NCI-H1105 treated with DMSO at 0.1 percent for 48 hours (cell line): ENCODE measurements at places on chromosomes 3 and 15.

GRCh38 chr15:57352535-57353316 is 23.6 kb upstream of the CGNL1 start:
- no peak for DNase-seq

GRCh38 chr3:70516076-70516475 is 203.6 kb upstream of the MDFIC2 start:
- no peak for DNase-seq

- no peak for DNase-seq
Observed at GRCh38 chr15:25933456-25934158, 70.5 kb upstream of the ATP10A start.

GRCh38 chr15:91422797-91423196 is 322.7 kb downstream of the SV2B start:
- no peak for DNase-seq

- DNase-seq = no peak
Observed at GRCh38 chr3:119570229-119570628, 9.1 kb upstream of the ADPRH start.

GRCh38 chr3:99659032-99659431 is 20.6 kb downstream of the COL8A1 start:
- no peak for DNase-seq

GRCh38 chr3:42814914-42815507 is 5.8 kb downstream of the ACKR2 start:
- DNase-seq = peak; percentile 64

DNA sequence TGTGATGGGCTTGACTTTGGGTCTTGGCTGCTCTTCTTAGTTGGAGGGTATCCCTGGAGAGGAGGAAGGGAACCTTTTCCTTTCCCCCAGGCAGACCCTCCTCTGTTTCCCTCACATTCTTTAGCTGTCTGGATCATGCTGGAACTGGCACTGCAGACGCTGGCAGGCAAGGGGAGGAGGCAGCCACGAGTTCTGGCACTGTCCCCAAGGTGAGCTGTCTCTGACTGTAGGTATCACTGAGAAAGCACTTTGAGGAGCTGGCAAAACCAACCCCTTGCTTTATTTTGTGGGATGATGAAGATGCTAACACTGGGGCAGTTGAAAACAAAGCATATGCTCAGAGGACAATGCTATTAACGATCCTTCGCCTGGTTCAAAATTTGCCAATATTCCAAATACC is 175.0 kb downstream of the SOX2 start:
- no peak for DNase-seq

DNA sequence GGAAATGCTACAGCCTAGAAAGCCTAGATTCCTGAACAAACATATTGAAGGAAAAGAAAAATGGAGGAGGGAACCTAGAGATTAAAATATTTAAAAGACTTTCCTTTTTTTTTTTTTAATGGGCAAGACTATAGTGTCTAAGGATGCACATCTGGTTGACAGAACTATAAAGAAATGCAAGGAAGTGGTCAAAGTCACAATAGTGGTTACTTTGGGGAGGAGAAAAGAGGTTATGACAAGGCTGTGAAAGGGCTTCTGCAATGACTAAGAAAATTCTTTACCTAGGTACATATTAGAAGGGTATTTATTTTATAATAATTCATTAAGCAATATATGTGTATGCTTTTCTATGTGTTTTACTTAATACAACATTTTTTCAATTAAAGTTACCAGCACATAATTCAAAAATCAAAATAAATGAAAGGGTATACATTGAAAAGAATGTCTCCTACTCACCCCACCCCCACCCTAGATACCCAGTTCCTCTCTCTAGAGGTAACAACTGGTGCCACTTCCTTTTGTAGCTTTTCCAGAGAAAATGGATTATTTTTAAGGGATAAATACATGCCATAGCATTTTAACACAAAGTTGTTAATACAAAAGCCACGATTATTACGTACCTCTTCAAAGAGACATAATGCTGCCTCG is 70.1 kb downstream of the HERC1 start:
- DNase-seq = no peak

DNA sequence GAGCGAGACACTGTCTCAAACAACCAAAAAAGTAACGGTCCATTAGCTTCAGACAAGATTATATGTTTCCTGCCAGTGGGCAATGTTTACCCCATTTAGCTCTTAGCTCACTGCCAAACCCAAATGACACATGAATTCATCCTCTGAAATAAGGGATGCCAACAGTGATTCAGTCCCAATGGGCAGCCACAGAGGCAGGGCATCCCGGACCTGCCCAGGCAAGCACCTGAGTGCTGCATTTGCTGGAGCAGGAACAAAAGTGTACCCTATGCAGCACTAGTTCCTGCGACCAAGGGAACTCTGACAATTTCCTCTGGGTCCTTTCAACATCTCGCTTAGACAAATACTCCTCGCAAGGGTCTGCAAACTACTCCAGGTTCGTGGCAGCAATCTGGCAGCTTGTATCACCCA is 8.0 kb downstream of the IP6K2 start:
- DNase-seq = no peak

GRCh38 chr3:180909369-180910127 is 2.9 kb upstream of the FXR1 start:
- DNase-seq = peak; percentile 68

GRCh38 chr15:39110336-39110735 is 470.5 kb upstream of the THBS1 start:
- DNase-seq = no peak

DNA sequence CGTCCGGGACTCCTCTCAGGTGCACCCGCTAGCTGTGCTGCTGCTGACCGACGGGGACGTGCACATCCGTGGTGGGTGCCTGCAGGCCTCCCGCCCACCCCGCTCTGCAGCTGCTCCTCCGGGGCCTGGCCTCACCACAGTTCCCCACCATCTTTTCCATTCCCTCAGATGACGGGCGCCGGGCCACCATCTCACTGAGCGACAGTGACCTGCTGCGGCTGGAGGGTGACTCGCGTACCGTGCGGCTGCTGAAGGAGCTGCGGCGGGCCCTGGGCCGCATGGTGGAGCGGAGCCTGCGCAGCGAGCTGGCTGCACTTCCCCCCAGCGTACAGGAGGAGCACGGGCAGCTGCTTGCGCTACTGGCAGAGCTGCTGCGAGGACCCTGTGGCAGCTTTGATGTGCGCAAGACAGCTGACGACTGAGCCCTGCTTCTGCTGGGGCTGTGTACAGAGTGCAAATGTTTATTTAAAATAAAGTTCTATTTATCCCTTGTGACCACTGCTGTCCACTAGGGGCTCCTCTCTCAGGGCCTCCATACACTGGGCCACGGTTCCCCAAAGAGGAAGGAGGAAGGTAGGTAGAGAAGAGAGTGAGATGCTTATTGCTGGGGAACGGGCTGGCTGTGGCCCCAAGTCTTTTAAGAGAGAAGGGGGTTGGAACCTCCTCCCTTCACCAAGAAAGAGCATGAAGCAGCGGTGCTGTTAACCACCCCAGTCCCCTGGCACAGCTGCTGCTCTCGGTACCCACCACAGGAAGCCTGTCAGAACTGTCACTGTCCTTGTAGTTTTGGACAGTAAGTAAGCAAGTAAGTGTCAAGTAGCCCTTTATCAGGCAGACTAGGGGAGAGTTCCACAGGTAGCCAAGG is 47.0 kb downstream of the DHX30 start:
- DNase-seq = no peak
